ENCODE measurements at places on chromosomes 7 and 10.

DNA sequence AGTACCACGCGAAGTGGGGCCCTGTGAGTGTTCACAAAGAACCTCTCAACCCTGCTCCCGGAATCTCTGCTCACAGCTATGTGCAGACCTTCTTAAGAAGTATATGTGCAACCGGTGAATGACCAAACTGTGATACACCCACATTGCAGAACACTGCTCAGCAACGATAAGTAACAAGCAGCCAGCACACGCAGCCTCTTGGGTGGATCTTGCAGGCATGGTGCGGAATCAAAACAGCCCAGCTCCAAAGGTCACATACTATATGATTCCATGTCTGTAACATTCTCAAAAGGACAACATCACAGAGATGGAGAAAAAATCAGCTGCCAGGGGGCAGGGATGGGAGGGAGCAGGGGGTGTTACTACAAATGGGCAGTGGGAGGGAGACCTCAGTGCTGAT, 101.6 kb downstream of the DLG5 start:
- no peak for DNase-seq

- no peak for DNase-seq
Measured at GRCh38 chr10:133235932-133236331, 1.7 kb upstream of the VENTX start.

DNA sequence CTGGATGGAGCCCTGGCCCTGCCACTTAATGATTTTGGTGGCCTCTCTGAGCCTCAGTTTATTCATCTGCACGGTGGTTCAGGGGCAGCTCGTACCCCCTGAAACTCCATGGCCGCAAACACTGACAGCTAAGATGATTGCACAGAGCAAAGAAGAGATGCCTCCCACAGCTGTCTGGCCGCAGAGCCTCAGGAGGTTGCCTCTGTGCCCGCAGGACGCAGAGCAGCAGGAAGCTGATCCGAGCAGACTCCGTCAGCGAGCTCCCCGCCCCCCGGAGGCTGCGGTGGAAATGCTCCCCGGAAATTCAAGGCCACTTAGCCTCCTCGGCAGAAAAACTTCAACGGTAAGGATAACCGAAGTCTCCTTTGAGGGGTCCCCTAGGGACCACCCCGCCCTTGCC, 30.2 kb upstream of the C10orf53 start:
- DNase-seq: no peak

GRCh38 chr10:46514431-46514861, 42.0 kb downstream of the GPRIN2 start:
- DNase-seq: no peak

- no peak for DNase-seq
Measured at GRCh38 chr10:16646181-16647059, 124.7 kb upstream of the C1QL3 start.

DNA sequence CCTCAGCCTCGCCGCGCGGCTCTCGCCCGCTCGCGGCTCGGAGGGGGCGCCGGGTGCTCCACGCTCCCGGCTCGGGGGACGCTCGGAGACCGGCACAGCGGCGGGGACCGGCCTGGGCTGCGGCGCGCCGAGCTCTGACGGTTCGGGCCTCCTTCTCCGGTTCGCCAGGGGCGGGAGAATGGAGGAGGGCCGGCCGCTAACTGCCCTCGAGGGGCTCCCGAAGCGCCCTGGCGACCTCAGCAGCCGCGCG, 232 bp upstream of the GRID1 start:
- DNase-seq: no peak

DNA sequence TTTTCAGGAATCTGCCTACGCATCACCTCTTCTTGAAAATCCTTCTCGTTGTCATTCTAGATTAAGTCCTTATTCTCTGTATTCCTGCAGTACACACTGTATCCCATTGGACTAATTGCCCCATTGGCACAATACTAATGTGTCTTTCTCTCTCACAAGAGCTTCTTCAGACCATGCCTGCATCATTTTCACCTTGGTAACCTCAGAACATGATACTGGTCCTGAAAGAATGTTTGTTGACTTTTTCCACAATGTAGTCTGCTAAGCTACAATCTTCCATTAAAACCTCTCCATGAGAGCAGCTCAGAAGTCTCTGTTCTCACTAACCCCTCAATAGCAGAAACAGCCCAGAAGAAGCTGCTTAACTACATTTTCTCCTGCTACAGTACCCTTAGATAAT, 270.7 kb downstream of the PCDH15 start:
- DNase-seq: no peak

DNA sequence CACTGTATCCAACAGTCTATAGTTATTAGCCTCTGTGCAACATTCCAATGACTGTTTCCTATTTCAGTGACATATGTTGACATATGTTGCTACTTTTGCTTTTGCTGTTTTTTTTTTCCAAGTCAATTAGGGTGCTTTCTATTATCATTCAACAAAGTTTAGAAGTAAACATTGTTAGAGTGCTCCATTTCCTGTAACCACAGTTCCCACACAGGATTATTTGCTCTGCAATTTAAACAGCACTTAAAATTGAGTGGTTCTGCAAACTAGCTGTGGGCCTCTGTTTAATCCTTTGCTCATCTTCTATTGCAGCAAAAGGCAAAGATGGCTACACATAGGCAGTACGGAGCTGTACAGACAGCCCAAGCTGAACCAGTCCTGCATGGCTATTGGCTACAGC, 46.5 kb upstream of the PTN start:
- no peak for DNase-seq

DNA sequence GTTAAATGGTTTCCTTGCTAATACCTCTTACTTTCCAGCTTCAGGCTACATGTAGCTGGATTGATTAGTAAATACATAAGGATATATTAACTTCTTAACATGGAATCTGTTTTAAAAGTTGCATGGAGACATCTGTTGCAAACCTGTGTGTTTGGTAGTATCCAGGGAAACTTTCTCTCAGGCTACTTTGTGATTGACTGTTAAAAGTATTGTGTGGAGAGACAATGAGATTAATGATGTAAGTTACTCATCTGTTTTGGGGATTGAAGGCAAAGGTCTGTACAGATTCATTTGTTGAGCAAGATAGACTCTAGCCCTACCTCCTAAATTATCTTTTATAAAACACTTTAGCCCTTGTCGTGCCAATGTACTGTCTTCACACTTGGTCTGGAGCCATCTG, 6.6 kb downstream of the CREB5 start:
- DNase-seq: no peak

DNA sequence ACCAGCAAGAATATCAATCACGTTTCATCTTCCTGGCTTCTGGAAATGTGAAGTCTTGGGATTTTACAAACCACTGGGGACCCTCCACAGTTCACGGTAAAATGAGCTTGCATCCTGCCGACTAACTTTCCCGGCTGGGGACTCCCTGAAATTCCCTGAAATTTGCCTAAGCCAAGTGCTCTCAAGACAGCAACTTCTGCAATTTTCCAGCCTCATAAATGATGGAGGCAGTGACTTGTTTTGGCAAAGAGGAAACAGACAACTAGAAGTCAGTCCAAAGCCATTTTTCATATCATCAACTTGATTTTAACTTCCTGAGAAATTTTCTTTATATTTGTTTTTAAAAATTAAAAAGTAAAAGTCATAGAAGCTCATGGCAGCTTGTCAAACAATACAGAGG, 212.3 kb downstream of the FANK1 start:
- DNase-seq: no peak

DNA sequence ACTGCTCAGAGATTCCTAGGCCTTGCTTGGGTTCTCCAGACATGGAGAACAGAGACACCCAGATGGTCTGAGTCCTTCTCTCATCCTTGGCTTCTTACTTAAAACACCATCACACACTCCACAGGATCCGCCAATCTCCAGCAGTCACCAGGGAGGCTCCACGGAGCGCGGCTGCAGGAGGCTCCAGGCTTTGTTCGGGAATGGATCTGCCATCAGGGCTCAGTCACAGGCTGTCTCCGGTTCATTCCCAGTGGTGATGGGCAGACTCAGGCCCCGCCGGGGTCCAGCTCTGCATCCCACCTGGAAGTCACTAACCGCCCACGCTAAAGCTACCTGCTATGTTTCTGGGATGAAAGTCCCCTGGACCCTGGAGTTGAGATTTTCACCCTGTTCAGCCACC, 312.9 kb downstream of the TCERG1L start:
- no peak for DNase-seq

DNA sequence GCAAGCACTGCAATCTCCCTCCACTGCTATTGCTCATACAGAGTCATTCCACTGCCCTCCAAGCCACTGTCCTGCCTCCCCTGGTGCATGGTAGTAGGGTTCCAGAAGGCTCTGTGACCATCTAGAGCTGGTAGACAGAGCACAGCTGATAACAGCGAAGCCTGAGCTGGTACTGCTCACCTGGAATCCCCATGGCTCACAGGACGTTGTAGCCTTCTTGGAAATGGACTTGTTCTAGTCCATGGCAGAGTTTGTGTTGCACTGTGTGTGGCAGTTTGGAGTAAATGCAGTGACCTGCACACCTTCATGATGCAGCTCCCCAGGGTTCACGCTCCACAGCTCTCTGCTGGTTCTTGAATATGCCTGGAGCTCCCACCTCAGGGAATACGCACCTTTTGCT, 67.0 kb downstream of the ITGA8 start:
- DNase-seq: no peak

GRCh38 chr7:80653244-80653643, 14.8 kb downstream of the CD36 start:
- DNase-seq: no peak

DNA sequence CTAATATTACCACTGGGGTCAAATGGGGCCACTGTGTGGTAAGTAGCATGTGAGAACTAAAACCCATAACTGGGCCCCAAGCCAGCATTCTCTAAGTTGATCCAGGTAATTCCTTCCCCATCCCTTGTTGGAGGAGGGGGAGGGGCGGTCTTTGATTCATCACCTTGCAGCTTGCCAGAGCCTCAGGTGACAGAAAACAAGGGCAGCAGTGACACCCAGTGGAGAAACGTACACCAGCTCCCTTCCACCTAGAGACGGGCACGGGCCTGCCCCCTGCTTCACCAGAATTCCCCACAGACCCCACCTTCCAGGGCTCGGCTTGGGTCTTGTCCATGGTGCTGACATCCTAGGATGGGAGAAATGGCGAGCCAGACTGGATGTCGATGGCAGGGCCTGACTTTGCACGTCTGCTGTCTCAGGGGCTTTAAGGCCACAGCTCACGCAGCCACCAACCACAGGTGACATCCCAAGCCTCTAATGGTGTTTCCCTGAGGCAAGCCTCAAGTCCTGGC, 102.0 kb downstream of the STRA8 start:
- peak; percentile 26 for DNase-seq

DNA sequence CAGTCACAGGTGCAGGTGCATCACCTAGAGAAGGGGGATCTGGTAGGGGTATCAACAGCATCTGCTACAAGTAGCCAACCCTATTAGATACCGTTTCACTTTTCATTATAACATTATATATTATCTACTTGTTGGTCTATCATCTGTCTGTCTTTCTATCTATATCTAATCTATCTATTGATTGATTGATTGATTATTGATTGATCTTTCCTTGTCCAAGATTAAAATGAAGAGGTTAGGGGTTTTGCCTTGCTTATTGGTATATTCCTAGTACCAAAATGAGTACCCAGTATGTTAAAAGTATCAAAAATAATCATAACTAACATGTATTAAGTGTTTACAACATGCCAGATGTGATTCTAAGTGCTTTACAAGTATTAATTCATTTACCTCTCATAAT, 121.5 kb downstream of the GPR158 start:
- DNase-seq: no peak
